ENCODE measurements at places on chromosomes 6 and 20.

DNA sequence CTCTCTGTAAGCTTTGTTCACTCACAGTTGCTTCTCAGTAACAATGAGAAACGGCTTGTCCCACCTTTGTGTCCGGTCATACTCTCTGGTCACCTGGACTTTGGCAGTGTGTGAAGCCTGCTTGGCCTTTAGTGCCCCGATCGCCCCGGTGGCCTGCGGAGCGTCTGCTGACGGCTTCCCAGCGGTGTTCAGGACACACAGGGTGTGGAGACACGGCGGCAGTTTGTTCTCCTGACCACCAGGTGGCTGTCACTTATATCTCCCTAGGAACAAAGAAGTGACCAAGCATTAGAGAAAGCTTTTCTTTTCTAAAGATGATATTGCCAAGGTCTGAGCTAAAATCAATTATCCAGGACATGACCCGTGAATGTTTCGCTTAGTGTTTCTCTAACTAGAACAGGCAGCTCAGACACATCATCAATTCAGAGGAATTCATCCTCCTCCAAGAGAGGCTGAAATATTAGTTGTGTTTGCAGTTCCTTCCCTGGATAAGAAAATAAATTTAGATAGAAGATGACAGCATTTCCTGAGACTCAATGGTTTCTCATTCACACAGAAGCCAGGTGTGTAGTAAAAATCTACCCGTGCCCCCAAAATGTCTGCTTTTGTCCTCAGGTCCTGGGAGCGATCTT is 167.4 kb upstream of the THBS2 start:
- H3K27me3 ChIP-seq = peaks cover 5% of the 10 kb centered on the region
- ATAC-seq = peak; percentile 38
- H3K4me1 ChIP-seq = no peaks in the 10 kb centered on the region
- no peaks in the 10 kb centered on the region for H3K36me3 ChIP-seq
- no peak overlapping the region for H3K27ac ChIP-seq

DNA sequence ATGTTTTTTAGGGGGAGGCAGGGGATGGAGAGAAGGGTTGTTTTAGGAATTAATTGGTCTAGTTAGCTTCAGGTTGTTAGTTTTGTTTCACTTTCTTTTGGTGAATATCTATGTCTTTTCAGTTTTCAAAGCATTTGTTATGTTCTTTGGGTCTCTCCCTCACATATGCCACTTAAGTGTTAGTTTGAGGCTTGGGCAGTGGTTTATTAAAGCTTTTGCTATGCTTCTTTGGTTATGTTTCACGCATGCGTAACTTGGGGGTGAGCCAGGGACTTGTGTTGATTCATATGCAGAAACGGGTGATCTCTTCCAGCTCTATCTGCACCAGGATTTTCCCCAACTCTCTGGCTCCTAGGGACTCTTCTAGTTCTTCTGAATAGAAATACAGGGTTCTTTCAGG is 11.4 kb upstream of the MMS22L start:
- no peaks in the 10 kb centered on the region for H3K4me1 ChIP-seq
- ATAC-seq = no peak
- H3K36me3 ChIP-seq = no peaks in the 10 kb centered on the region
- H3K27ac ChIP-seq = no peak overlapping the region
- no peak overlapping the region for H3K4me3 ChIP-seq
- peaks cover 33% of the 10 kb centered on the region for H3K27me3 ChIP-seq

GRCh38 chr20:33353013-33353402 is 48.3 kb downstream of the CDK5RAP1 start:
- peaks cover 39% of the 10 kb centered on the region for H3K36me3 ChIP-seq
- no peaks in the 10 kb centered on the region for H3K27me3 ChIP-seq
- no peak for ATAC-seq
- H3K4me1 ChIP-seq = peaks cover 5% of the 10 kb centered on the region
- no peak overlapping the region for H3K27ac ChIP-seq
- no peak overlapping the region for H3K4me3 ChIP-seq

- H3K4me1 ChIP-seq = no peaks in the 10 kb centered on the region
- no peak overlapping the region for H3K4me3 ChIP-seq
- peaks cover 6% of the 10 kb centered on the region for H3K36me3 ChIP-seq
- no peak overlapping the region for H3K27ac ChIP-seq
- H3K27me3 ChIP-seq = no peaks in the 10 kb centered on the region
Observed at GRCh38 chr6:75882734-75883133, 133.7 kb downstream of the MYO6 start.
